ENCODE measurements at places on chromosomes 11 and 22.
A peak's percentile ranks its signal among the peaks of the same experiment; 100 is the strongest.

GRCh38 chr11:8961401-8961800, 2.8 kb downstream of the TMEM9B start:
- DNase-seq = no peak

DNA sequence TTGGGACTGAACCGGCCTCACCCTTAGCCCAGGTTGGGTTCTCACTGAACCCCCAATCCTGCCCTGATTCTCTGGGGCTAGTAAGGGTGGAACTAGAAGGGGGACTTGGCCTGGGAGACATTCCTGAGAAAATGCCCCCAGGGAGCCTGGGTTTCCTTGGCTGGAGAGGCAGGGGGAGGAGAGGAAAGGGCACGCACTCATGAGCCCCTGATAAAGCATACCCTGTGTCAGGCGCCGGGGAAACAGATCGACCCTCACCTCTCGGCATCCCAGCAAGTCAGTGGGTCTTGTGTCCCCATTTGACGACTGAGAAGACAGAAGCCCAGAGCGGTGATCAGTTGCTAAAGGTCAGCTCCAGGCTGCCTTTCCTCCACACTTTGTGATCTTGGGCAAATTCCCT, 47.7 kb upstream of the RTL6 start:
- no peak for DNase-seq

DNA sequence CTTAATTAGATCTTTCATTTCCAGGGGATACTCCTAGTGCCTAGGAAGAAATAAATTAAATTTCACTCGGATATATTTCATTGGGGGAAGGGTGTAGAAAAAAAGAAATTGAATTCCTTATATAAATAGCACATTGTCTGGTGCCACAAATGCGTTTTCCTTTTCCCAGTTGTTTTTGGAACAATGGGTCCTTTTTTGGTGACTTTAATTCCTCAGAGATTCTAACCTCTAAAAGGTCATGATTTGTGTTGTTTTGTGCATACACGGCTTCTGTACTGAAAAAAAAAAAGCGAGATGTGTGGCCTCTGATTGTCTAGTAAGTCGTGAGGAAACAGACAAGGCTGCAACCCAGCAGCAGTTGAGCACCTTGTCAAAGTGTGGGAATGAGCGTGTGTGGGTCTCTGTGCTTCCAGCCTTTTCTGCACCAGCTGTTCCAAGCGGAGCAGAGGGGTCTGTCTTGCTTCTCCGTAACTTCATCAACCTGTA, 64.5 kb upstream of the CRTAM start:
- no peak for DNase-seq

- DNase-seq = no peak
Observed at GRCh38 chr11:17816232-17816931, 81.8 kb downstream of the KCNC1 start.

GRCh38 chr22:38098410-38099249, 11.9 kb downstream of the BAIAP2L2 start:
- no peak for DNase-seq

DNA sequence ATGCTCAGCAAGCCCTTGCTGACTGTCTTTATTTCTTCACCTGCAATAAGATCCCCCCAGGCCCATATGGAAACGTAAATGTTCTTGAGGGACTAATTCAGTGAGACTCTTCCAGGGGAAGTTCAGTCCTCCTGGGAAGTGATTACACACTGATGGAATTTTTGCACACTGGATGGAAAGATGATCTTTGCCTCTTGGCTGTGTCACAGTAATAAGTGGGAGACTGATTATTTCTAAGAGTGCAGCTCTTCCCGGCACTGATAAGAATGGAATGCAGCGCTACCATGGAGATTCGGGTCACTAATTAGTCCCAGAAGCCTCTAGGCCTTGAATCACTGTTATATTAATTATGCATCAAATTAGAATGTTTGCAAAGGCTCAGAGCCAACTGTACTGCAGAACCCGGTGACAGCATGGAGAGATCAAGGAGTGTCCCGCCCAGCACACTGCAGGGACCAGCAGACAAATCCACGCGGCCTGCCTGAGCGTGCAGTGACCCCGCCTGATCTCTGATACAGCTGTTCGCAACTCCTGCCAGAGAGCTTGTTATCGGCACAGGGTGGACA, 178.3 kb downstream of the SNX19 start:
- DNase-seq = peak; percentile 74

DNA sequence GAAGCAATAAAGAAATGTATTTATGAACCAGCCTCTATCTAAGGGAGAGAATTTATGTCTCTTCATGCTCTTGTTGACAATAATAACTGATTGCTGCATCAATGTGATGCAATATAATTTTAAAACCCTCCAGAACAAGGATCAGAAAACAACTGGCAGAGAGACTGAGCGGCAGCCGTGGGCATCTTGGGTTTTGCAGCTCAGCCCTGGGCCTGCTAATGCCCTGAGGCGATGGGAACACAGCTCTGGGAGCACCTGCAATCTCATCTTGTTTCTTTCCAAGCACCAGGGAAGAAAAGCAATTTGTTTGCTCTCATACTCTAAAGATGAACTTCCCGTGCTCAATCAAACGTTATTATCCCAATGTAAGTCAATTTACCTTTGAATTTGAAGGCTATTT, 245.7 kb downstream of the ST3GAL4 start:
- DNase-seq = no peak

GRCh38 chr22:31922534-31922933, 21.8 kb upstream of the YWHAH start:
- no peak for DNase-seq

DNA sequence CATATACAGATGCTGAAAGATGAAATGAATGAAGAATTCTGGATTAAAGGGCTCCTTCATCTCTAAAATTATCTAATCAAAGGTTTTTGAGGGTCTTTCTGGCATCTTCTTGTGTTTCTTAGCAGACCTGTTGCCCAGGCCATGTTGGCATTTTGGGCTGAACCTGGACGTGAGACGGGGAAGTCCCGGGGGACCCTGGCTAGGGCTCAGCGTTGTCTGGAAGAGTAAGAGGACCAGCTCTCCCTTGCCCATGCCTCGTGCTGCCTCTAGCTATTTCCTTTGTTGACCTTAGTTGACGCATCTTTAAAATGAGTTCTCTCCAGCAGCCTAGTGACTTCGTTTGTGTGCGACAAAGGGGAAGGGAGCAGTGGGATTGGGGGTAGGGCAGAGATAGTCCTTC, 152.2 kb downstream of the ST3GAL4 start:
- DNase-seq = no peak

- no peak for DNase-seq
Observed at GRCh38 chr11:70888061-70888460, 364.3 kb downstream of the SHANK2 start.

GRCh38 chr11:22466351-22466750, 128.2 kb downstream of the SLC17A6 start:
- no peak for DNase-seq

GRCh38 chr11:106474274-106474673, 396.8 kb downstream of the AASDHPPT start:
- DNase-seq = no peak

- DNase-seq = no peak
Observed at GRCh38 chr11:115893461-115894099, 389.4 kb upstream of the CADM1 start.

DNA sequence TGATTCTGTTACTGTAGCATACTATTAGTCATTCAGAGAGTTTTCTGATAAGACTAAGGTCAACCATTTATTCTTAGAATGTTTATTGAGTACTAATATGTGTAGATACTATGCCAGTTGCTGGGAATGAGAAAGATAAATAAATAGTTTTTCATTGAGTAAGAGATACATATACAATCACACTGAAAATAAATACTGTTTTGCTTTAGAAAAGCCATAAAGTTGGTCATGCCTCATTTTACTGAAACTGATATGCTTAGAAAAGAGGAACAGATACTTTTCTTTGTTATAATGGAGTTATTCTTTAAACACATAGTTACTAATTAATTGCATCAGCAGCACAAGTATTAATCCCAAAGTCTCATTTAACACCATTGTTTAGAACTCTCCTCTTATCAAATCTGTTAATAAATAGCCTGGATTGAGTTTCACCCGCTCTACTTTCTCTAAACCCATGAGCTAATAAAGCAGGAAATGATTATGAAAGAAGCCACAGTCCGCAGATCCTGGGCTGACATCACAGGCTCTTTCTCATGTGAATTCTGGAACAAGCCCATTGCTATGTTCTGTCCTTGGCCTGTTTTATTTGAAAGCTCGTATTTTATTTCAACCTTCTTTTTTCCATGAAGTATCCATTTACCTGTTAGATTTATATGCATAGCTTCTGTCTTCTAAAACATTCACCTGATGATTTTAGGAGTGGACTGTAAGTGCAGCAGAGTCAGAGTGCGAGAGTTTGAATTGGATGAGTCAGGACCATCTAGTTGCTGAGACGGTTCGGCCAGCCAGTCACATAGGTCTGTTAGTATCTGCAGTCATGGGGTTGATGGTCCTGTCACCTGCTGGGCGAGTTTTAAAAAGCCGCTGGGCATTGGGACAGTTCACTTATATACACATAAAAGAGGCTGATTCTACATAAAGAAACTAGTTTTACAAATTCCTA, 35.5 kb downstream of the PIWIL4 start:
- peak; percentile 67 for DNase-seq

DNA sequence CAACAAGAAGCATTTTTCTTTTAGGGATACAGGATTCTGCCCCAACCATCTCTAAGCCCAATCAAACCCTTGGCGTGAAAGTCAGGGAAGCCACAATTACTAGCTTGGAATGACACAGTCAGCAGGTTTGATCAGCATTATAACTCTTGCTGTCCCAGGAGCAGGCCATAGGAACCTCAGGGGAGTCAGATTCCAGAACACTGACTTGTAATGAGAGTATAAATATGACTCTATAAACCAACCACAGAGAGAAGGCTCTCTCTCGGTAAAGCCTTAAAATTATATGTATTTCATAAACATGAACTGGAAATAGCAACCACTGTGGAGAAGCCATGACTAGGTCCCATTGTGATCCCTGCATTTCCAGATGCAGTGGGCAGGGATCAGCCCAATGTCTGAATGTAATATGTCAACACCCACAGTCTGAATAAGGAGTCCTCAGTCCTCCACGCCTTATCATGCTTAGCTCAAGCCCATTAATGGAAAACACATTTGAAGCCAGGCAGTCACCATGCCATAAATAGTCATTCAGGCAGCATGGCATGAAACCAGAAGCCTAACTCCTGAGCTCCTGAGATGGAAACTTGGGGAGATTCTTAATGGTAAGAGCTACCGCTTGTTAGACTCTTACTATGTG, 99.1 kb upstream of the MTNR1B start:
- no peak for DNase-seq

DNA sequence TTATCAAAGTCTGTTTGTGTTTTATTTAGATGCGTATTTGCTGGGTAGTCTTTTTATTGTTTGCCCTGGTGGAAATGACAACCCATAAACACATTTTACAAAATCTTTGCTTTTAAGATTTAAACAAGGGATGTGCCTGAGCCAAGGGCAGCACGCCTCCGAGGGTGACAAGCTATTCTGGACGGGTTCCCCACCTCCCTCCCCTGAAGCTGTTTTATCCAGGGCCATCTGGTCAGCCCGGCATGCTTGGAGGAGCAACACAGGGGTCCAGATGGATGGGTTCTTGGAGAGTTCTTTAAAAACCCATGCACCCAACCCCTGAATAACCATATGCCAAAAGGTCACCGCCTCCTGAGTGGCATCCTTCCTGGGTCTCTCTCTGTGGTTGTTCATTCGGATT, 408.9 kb downstream of the OPCML start:
- no peak for DNase-seq

DNA sequence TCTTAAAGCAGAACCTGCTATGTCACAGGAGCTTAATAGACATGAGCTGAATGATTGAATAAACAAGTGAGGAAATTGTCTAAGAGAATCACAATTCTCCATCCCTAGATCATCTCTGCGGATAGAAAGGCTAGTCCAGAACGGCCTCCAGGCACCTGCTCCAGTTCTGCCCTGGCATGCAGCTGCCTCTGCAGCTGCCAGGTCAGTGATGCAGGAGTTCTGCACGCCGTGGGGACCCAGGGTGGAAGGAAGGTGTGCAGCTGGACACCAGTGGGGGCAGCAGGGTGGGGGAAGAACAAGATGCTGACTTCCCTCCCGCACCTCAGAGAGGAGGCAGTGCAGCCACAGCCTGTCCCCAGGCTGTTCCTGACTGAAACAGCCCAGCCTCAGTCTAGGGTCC, 192.1 kb upstream of the NCAM1 start:
- no peak for DNase-seq

- no peak for DNase-seq
Observed at GRCh38 chr11:48129697-48130395, 86.8 kb upstream of the OR4B1 start.

DNA sequence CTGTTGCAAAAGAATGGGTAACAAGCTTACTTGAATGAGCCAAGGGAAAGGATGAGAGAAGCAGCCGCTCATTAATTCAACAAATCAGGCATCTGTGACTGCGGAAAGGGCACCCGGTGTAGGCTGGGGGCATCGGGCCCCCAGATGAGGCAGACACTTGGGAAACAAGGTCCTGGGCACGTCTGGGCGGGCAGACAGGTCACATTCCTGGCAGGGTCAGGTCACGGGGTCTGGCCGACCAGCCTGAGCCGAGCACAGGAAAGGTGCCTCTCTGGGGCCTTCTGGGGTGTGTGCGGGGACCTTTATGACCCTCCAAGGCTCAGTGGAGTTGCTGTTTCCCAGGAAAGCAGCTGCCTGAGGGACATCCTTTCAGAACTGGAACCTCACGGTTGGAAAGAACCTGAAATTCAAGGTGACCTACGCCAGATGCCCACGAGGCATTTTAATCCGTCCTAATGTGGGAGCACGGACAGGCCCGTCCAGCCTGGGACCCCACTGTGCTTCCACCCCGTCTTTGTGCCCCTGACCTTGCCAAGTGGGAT, 57.1 kb downstream of the ST14 start:
- no peak for DNase-seq

DNA sequence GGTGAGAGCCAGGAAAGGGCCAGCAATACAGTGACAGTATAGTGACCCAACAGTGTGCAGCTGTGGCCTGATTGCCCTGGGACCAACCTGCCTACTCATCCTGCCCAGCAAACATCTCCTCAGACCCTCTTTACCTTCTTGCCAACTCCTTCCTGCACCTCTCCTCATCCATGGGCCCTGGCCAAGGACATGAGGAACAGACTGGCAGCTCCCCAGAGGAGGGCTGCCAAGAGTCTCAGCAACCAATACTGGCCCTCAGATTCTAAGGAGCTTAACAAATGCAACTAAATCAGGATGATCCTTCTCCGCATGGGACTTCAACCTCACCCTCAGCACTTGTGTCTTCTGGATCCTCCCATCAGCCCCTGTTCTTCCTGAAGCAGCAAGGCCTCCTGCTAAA, 77.0 kb downstream of the RPL27A start:
- peak; percentile 27 for DNase-seq

GRCh38 chr22:33492210-33492651, 428.0 kb downstream of the LARGE1 start:
- DNase-seq = no peak

- no peak for DNase-seq
Observed at GRCh38 chr11:43358279-43358800, 380 bp upstream of the TTC17 start.

DNA sequence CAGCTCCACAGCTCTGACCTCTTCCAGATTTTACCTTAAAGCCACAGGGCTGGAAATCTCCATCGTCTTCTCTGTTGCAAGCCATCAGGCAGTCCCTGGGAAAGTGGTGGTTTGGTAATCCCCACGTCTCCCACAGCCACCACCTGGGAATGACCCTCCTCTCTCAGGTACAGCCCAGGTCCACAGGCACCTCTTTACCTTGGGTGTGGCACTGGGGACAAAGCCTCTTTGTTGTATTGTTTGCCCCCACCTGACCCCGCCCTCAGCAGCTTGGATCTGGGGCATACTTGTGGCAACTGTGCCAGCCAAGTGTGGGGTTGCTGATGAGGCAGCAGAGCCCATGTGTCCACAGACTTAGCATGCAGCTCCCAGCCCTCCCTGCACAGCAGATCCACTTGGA, 77.6 kb downstream of the LRRC32 start:
- no peak for DNase-seq
